Activated CD4-positive, alpha-beta memory T cell treated with anti-CD3 and anti-CD28 coated beads for 36 hours (primary cell): ENCODE measurements at places on chromosomes 4 and X.

DNA sequence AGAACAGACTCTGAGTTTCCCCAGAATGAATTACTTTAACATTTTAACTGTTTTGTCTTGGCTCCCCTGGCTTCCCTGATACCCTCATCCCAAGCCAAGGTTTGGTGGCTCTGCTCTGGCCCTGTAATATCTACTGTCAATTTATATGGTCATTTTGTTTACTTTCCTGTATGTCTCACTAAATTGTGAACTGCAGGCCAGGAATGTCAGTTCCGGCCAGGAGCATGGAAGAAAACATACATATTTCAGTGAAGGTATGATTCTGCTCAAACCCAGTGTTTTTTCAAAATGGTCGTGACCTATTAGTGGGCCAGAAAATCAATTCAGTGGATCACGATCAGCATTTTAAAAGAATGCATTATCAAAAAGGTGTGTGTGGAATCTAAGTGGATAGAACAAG is 1.2 kb downstream of the RPGR start:
- no peak for DNase-seq

- DNase-seq, result no peak
Observed at GRCh38 chr4:4417886-4418285, 31.0 kb downstream of the NSG1 start.

- no peak for DNase-seq
Observed at GRCh38 chr4:113623274-113623894, 138.2 kb downstream of the CAMK2D start.

DNA sequence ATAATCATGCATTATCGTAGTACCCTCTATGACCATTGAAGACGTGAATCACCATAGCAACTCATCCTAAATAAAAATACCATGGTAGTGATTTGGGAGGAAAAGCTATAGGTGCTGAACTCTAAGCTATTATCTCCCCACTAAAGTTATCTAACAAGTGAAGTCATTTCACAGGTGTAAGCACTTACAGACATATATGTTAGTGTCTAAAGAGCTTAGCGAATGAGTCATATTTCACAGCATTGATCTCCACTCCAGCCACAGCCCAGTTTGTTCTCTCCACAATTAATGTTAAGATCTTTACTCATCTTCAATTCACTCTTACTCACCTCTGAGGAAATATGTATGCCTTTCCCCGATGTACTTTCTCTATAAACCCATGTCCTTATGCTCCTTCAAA is 57.0 kb downstream of the DCAF8L1 start:
- no peak for DNase-seq

- peak; percentile 46 for DNase-seq
Observed at GRCh38 chrX:129823115-129823514, 20.6 kb downstream of the ZDHHC9 start.

DNA sequence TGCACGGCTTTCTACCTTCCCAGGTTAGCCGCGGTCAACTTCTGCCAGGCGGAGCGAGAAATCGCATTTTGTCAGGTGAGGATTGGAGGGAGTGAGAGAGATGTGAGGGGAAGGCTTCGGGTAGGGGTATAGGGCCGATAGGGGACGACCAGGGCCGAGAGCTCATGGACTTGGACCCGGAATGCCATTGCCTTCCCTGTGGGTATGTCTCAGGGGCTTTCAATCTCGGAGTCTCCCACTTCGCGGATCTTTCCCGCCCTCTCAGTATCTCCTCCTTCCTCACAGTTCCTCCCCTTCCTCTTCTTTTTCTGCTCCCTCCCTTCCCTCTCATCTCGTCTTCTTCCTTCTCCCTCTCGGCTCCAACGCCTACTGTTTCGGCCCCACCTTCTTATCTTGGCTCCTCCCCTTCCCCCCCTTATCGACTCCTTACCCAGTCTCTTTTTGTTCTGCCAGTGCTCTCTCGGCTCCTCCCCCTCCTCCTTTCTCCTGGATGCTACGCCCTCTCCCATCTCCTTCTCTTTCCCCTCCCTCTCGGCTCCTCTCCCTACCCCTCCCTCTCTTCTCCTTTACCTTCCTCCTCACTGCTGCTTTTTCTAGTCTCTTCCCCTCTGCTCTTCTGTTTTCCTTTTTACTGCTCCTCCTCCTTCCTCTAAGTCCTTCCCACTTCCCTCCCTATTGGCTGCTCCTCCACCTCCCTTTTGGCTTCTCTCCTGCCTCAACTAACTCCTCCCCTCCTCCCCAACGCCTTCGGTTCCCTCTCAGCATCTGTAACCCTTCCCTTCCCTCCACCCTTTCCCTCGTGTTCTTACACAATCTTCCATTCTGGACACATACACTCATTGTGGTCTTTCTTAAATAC is 29.4 kb upstream of the RBMX start:
- DNase-seq, result peak; percentile 78

DNA sequence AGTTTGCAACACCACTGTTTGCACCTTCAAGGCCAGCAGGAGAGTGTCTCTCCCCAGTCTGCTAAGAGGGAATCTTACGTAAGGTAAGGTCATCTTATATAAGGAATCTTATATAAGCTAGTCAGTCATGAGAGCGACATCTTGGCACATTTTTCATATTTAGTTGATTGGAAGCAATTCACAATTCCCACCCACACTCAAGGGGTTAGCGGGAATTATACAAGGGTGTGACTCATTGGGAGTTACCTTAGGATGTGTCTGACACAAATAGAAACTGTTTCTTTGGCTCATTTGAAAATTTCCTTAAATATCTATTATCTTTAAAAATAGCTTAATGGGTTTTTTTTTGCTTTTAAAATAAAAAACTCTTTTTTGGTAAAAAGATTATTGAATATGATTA is 62.1 kb upstream of the GRPR start:
- no peak for DNase-seq

DNA sequence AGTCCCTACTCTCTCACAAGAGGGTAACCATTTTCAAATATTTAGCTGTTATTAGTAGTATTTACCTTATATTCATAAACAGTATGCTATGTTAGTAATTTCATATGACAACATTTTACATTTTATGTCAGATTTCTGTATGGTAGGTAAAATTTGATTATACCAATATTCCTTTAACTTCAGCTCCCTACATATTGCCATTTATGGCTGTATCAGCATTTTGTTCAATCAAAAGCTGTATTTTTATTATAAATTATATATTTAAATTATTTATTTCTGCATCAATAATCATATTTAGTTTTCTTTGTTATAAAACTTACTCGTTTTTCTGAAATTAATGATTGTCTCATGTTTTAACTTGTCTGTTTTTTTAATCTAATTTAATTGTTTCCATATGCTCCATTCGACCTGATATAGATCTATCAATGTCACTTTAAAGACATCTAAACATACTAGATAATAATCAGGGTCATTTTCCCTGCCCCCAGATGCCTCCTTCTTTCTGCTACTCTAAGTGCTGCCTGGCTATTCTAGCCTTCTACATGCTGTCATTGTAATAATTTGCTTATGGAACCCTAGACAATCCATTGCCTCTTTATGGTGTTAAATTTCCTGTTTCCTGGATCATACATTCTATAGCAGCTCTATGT is 1976.7 kb upstream of the ADGRL3 start:
- no peak for DNase-seq
